Stimulated activated CD8-positive, alpha-beta memory T cell treated with anti-CD3 and anti-CD28 coated beads, Interleukin-2, amount 100 ng/mL, for 48 hours (primary cell): ENCODE measurements at places on chromosomes 1 and 21.

DNA sequence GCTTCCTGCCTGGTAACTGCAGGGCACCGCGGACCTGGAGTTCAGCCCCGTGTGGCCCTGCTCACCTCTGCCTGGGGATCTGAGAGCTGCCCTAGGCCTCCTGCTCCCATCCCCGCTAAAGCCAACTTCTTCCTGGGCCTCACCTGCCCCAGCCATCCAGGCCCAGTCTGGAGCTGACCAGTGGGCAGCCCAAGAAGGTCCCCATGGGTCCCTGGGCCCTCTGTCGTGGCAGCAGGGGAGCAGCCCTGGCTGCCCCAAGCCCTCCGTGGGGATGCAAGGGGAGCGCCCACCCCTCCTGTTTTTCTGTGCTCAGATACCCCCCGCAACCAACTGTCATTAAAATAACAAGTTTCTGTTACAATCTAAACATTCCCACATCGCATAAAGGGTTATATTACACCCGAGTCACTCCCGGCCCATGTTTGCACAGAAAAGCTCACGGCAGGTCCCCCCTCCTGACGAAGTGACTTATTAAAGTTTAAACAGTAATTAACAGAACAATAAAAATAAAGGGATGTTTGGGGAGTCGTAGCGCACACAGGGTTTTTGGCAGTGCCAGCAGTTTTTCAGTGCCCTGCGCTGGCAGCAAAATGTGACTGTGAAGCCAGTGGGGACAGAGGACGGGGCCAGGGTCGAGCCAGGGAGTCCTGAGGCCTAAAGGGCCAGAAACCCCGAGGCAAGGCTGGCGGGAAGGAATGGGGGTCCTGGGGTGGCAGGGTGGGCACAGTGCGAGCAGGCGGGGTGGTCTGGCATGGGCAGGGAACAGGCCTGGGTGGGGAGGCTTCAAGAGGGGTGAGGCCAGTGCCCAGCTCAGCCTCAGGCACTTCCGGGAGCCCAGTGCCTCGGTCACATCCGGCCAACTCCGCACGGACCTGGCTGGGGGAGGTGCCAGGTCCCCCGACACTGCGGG, 121.5 kb downstream of the CASZ1 start:
- no peak for DNase-seq

DNA sequence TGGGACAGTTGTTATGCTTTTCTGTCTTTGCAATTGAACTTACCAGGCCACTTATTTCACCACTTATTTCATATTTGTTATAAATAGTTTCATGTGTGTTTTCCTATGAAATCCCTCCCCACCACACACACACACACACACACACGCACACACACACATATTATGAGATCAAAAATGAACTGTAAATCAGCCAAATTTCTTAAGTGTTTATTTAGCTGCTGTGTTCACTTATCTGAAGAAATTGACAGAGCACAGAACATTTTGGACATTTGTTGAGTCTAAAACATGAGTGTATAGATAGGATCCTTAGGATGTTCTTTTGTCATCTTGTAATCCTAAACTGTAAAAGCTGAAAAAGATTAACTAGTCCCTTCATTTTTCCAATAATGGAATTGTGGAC, 7.8 kb upstream of the TNFSF18 start:
- no peak for DNase-seq

DNA sequence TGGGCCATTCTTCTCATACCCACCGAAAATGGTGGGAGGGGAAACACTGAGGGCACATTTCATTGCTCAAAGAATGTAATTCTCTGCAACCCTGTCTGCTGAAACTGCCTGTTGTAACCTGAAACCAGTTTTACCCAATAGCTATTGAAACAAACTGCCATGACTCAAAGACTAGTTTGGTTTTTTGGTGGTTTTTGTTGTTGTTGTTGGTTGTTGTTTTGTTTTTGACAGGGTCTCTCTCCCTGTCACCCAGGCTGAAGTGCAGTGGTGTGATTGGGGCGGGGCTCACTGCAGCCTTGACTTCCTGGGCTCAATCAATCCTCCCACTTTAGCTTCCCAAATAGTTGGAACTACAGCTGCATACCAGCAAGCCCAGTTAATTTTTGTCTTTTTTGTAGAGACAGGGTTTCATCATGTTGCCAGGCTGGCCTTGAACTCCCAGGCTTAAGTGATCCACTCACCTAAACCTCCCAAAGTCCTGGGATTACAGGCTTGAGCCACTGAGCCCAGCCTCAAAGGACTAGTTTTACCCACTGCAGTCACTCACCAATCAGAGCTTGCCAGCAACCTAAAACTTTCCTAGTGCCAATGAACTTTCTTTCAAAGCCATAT, 2.1 kb upstream of the IPP start:
- no peak for DNase-seq

DNA sequence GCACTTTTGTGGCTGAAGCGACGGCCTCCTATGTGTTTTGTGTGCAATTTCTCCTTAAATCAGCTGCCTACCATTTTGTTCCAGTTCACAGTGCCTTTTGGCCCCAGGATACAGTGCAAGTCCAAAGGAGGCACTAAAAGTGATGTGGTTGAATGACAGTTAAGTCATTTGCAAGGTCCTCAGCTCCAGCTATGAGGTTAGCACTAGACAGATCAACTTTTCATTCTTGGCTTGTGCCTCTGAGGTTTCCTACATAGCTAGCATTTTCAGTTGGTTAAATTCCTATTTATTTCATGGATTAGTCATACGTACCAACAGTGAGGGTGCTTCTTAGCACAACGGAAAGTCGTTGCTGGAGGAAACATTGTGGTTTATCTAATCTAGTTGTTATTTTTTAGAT, 59.3 kb upstream of the NTPCR start:
- DNase-seq, result no peak

- DNase-seq, result no peak
These were observed 986 bp downstream of the H6PD start for GRCh38 chr1:9235560-9235959.

DNA sequence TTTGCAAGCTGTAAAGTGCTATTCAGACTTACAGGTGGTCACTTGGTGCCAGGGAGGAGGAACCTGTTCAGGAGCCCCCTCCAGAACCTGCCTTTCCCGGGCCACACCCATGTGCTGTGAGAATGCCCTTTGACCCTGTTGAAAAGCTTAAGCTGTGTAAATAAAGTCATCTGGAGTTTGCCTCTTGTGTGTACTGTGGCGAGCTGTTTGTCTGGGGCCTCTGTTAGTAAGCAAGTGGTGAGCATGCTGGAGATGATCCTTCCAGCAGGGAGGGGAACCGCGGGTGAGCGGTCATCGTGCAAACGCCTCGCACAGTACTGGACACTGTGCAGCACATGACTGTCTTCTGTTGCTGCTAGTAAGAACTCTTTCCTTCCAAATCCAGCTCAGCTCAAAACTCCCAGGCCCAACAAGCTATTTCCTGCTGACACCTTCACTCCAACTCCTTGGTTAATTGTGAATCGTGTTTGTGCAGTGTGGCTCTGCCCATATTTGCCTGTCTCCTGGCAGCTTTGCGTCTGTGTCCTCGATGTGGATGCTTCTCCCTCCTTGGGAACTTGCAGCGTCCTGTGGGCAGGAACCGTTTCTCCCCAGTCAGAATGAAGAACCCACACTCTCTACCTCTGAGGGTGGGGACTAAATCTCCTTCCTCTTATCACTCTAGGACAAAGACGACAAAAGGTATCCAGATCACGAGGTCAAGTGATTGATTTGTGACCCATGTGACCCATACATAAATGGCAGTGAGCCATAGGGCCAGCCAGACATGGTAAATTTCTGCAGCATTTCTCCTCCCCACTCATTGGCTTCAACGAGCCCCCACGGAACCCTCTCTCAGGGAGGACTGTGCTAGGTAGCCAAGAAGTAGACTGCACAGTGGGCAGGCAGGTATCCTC, 13.9 kb upstream of the BTG2 start:
- DNase-seq, result no peak

- no peak for DNase-seq
These were observed 121.3 kb downstream of the HUNK start for GRCh38 chr21:31993826-31994825.

- no peak for DNase-seq
These were observed 23.1 kb upstream of the SLC22A15 start for GRCh38 chr1:115953180-115953579.

GRCh38 chr1:77370583-77371306, 88.9 kb downstream of the AK5 start:
- no peak for DNase-seq

DNA sequence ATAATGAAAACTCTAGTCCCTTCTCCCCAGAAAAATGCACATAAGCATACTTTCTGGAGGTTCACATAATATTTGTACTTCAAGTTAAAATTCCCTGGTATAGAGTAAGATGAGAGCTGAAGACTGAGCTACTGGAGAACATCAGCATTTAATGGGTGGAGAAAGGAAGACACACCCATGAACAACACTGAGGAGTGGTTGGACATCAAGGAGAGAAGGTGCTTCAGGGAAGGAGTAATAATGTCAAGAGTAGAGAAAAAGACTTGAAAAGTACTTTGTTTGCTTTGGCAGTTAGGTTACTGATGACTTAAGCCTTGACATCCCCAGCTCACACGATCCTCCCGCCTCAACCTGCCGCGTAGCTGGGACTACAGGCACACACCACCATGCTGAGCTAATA, 21.9 kb downstream of the PEA15 start:
- no peak for DNase-seq

DNA sequence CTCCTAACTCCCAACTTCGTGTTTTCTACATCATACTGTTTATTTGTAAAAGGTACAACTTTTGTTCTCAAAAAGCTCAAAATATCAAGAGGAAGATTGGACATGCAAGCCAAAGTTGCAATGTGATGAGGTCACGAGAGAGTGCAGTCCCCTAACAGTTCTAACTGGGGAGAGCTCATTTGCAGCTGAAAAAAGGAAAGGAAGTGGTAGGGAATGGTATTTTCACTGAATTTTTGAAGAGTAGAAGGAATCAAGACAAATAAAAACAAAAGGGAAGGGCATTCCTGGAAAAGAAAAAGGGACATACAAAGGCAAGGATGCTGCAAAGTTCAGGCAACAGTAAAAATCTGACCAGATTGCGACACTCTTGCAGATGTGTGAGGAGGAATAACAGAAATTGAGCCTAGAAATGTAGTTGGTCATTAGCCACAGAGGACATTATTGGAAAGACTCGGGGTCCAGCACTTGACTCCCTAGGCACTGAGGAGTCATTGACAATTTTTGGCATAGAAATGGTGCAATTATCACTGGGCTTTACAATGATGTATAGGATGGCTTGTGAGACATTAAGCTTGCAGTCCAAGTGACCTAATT, 67.9 kb downstream of the TBX15 start:
- no peak for DNase-seq

- DNase-seq, result no peak
These were observed 4.1 kb downstream of the KRTAP15-1 start for GRCh38 chr21:30444204-30444603.

DNA sequence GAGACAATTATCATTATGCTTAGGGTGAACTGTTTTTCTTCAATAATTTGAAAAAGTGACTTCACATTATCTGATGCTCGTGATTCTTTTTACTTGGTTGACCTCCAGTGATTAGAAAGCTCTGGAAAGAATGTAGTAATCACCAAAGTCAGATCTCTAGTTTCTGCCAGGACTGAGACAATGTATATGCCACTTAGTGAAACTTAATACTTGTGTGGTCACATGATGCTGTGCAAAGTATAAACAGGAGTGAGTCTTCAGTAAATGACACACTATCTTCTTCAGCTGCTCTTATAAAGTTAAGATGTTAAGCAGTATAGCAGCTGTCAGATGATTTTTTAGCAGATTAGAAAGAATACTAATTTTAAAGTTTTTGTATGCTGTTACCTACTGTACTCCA, 17.2 kb downstream of the VCAM1 start:
- DNase-seq, result no peak

- no peak for DNase-seq
These were observed 114.6 kb downstream of the KAZN start for GRCh38 chr1:14713077-14713476.

GRCh38 chr1:18463984-18464664, 16.6 kb upstream of the KLHDC7A start:
- no peak for DNase-seq

DNA sequence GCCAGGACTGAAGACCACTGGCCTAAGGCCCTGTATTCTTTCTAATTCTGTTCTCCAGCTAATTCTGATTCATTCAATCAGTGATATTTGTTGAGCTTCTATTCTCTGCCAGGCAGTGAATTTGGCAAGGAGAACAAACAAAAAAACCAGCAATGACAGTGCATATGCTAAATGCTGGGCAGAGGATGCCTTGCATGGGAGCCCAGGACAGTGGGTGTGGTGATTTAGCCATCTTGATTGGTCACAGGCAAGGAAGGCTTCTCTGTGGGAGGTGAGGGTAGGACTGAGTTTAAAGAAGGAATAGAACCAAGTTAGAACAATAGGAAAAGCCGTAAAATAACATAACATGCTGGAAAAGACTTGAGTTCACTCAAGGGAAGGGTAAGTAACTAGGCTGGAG, 9.2 kb upstream of the CPT2 start:
- no peak for DNase-seq

GRCh38 chr1:51922040-51922439, 43.5 kb upstream of the NRDC start:
- no peak for DNase-seq

DNA sequence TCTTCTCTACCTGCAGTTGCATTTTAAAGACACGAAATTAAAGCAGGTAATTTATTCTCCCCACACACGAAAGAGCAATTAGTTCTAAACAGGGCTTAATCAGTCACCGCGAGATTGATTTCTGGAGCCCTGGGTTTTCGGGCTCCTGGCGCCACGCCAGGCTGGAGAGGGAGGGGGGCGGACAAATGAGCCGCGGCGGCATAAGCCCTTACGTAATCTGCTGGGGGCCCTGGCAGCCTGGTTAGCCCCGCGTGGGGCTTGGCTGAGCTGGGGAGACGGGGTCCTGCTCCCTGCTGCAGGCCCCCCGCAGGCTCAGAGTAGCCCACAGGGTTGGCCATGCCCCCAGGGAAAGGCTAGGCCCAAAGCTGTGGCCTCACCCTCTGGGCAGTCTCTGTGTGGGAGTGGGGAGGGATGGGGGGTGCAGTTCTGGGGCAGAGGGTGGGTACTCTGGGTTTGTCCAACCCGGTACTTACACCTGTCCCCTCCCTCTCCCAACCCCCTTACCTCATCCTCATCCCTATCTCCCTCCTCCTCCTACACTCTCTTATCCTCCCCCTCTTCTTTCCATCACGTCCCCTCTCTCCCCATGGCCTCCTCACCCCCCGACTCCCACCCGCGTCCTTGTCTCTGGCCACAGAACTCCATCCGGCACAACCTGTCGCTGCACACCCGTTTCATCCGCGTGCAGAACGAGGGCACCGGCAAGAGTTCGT, 19.9 kb downstream of the FOXO6 start:
- no peak for DNase-seq

DNA sequence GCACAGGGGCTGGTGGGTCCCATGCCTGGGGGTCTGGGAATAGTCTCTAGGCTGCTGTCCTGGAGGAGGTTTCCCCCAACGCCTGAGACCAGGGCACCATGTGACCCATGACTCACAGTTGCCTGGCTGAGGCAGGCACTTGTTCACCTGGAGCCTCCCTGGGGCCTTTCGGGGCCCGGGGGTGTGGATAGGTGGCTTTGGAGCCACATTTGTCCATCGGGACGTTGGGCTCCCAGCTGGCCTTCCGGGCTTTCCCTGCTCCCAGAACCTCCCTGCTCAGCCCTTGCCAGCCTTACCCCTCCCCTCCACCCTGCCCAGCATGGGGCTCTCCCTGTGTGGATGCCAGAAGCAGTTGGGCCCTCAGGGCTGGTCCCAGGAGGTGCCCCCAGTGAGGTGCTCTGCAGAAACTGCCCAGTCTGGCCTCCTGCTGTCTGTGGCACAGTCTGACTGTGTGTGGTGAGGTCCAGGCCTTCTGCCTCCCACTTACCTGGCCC, 14.2 kb downstream of the COL6A1 start:
- DNase-seq, result no peak

- DNase-seq, result no peak
These were observed 192.2 kb downstream of the DYRK1A start for GRCh38 chr21:37558676-37559211.

GRCh38 chr21:39083377-39084008, 99.8 kb downstream of the PSMG1 start:
- DNase-seq, result no peak
